ENCODE measurements at places on chromosomes 5 and 9. TPM values are rescaled to one million over a fixed set of nuclear protein-coding genes. Genes with fewer than 3 reads are reported as not detected.

DNA sequence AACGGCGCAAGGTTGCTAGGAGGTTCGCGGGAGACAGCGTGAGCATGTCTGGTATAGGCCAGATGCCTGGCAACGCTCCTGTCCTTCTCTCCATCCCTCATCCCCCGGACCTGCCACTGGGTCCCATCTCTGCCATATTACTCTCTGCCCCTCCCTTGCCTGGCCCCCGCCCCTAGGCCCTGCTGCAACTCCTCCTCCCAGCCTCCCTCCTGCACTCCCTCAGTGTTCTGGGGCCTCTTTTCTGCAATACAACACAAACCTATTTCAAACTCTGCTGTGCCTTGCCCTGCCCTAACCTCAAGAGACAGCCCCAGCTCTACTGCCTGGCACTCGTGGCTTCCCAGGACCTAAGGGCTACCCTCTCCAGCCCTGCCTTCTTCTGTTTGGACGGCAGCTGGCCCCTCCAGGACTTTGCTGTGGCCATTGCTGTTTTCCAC lies 8.9 kb upstream of the DBN1 start:
- H3K27me3 ChIP-seq: no peaks in the 10 kb centered on the region
- H3K4me1 ChIP-seq: peaks cover 52% of the 10 kb centered on the region
- no peak overlapping the region for H3K27ac ChIP-seq
- peaks cover 4% of the 10 kb centered on the region for H3K36me3 ChIP-seq
- no peak for DNase-seq

- H3K4me1 ChIP-seq: peaks cover 32% of the 10 kb centered on the region
- no peak for DNase-seq
- H3K27me3 ChIP-seq: no peaks in the 10 kb centered on the region
Measured at GRCh38 chr9:114347675-114348074, 18.0 kb downstream of the ORM2 start.

GRCh38 chr9:16039988-16040761 lies 487.3 kb downstream of the CCDC171 start:
- no peaks in the 10 kb centered on the region for H3K36me3 ChIP-seq
- no peaks in the 10 kb centered on the region for H3K4me1 ChIP-seq
- DNase-seq: no peak
- no peak overlapping the region for H3K27ac ChIP-seq
- H3K27me3 ChIP-seq: no peaks in the 10 kb centered on the region

DNA sequence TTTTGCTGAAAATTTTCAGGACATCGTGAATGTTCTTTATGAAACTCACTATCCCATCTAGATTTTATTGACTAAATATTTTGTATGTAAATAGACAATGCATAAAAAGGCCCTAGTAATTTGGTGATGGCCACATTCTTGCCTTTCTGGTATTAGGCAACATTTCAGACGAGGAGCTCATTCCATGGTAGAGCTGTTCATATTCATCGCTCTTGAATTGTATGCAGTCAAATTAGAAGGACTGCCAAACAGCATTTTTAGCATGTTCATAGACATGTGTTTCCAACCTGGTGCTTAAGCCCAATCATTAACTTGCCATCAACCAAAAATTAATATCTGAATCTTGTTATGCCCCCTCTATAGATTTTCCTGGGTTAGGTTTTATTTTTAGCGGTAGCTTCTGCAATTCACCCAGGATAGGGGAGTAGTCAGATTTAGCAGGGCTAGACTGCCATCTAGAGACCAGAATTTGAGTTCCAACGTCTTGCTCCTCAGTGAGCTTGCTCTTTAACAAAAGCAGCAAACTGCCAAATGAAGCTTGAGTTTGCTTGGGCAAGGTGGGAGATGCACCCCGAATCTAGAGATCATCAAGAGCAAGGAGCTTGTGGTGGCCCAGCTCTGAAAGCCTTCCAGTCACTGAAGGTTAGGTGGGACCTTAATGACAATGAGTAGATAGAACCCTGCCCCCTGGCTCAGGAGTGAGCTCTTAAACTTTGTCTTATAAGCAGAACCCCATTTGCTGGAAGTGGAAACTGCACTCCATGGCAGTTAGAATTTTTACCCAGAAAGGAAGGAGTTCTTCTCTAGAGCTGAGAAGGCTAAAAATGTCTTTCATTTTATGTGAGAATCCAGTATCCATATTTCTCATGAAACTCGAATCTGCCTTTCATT lies 456.2 kb downstream of the RASEF start:
- no peaks in the 10 kb centered on the region for H3K27me3 ChIP-seq
- no peak overlapping the region for H3K27ac ChIP-seq
- no peak overlapping the region for H3K4me3 ChIP-seq
- no peaks in the 10 kb centered on the region for H3K36me3 ChIP-seq
- DNase-seq: no peak
- H3K4me1 ChIP-seq: no peaks in the 10 kb centered on the region

The LCP2 gene
- total RNA-seq: 12.8 TPM

The HMGCS1 gene
- 86.6 TPM for total RNA-seq

Data from esophagus squamous epithelium (tissue), 5 donors.